ENCODE measurements at places on chromosomes 13 and 19. TPM values are rescaled to one million over a fixed set of nuclear protein-coding genes. Genes with fewer than 3 reads are reported as not detected.
A peak's percentile ranks its signal among the peaks of the same experiment; 100 is the strongest.

DNA sequence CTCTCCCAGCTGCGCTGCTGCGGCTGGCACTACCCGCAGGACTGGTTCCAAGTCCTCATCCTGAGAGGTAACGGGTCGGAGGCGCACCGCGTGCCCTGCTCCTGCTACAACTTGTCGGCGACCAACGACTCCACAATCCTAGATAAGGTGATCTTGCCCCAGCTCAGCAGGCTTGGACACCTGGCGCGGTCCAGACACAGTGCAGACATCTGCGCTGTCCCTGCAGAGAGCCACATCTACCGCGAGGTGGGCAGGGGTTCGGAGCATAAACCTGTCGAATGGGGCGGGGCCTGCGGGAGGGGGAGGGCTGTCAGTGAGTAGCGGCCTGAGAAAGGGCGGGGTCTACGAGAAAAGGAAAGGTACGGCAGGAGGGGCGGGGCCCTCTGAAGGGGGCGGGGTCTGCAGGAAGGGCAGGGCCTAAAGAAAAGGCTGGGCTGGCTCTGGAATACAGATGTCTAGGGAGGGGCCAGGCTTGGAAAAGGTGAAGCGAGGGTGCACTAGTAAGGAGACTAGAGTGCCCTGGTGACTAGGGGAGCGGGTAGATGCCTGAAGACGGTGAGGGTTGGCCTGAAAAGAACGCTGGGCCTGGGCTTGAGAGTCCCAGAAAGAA lies 3.6 kb downstream of the CD37 start:
- peak; percentile 97 for DNase-seq

DNA sequence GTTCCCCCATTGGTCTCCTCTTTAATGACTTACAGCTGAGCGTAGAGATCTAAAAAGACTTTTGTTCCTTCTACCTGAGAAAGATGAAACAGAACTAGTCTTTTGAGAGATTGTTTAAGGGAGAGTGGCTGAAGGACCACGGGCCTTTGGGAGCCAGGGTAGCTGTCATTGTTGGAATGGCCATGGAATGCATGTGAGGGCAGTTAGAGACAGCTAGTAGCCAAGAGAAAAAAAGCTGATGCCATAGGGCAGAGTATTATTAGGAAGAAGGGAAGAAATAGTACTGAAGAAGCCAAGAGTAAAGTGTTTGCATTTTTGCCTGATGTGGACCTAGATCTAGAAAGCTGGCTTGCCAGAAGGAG lies 5.6 kb downstream of the ZNF507 start:
- no peak for DNase-seq

LACC1 gene
- total RNA-seq: 9.9 TPM

DNA sequence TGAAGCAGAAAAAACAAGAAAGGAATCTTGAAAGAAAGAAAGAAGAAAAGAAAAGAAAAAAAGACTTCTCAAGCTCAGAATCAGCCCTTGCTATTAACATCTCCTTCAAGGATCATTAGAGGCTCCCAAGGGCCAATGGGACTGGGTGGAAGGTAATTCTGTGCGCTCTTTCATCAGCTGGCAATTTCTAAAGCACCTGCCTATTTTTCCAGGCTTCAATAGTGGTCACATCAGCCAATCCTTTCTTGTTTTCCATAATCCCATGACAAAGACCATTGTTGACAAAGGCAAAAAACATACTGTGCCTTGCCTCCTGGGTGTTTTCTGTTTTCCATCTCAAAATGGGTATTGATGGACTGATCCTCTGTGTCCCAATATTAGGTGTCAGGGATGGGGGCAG lies 88.2 kb upstream of the TSC22D1 start:
- DNase-seq: no peak

IL11 gene
- total RNA-seq: not detected

DNA sequence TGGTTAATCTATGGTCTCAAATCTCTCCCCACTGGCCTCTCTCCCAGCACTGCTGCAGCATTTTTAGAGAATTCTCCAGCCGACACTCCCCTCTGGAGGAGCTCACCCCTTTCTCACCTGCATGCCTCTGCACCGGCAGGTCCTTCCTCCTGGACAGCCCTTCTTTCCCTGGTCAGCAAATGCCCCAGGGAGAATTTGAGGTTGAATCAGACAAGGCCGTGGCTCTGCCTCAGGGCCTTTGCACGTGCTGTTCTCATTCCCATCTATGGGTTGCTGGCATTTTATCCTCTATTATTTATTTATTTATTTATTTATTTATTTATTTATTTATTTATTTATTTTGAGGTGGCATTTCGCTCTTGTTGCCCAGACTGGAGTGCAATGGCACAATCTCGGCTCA lies 1.4 kb upstream of the DOCK6 start:
- no peak for DNase-seq

DNA sequence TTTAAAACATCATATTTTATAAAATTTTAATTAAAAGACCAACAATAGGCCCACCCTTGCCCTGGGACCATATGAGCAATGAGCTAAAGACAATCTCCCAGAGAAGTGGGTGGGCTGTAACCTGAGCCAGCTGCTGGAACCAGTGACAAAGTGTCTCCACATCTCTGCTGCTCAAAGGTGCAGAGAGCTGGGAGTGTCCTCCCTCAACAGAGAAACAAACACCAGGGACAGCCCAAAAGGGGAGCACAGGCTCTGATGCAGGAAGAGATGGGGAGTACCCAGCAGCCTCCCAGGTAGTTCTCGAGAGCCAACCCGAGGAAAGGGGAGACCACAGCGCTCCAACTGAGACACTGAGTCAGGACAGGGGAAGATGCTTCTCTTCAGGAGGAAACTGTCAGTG lies 39.1 kb downstream of the DOCK9 start:
- DNase-seq: no peak

CELF5 gene
- total RNA-seq: not detected

ICAM4 gene
- 0.26 TPM for total RNA-seq

NLRP4 gene
- total RNA-seq: not detected

TEX26 gene
- total RNA-seq: not detected

Data from body of pancreas (tissue), 4 donors.